Ureter (tissue), 1 donor: ENCODE measurements at places on chromosomes 12 and 14. TPM values are rescaled to one million over a fixed set of nuclear protein-coding genes. Genes with fewer than 3 reads are reported as not detected.

OR4K13 gene
- not detected for total RNA-seq

RNASE3 gene
- total RNA-seq: not detected

OLR1 gene
- total RNA-seq: 3.4 TPM

NPAS3 gene
- total RNA-seq: 2.3 TPM

LRRC9 gene
- 0.08 TPM for total RNA-seq

MYH6 gene
- total RNA-seq: not detected

CCDC175 gene
- total RNA-seq: not detected

ENDOU gene
- 0.89 TPM for total RNA-seq

RND1 gene
- 1.9 TPM for total RNA-seq

- DNase-seq: peak; percentile 51
Measured at GRCh38 chr12:51368640-51369517, 22.3 kb downstream of the GALNT6 start.

DNA sequence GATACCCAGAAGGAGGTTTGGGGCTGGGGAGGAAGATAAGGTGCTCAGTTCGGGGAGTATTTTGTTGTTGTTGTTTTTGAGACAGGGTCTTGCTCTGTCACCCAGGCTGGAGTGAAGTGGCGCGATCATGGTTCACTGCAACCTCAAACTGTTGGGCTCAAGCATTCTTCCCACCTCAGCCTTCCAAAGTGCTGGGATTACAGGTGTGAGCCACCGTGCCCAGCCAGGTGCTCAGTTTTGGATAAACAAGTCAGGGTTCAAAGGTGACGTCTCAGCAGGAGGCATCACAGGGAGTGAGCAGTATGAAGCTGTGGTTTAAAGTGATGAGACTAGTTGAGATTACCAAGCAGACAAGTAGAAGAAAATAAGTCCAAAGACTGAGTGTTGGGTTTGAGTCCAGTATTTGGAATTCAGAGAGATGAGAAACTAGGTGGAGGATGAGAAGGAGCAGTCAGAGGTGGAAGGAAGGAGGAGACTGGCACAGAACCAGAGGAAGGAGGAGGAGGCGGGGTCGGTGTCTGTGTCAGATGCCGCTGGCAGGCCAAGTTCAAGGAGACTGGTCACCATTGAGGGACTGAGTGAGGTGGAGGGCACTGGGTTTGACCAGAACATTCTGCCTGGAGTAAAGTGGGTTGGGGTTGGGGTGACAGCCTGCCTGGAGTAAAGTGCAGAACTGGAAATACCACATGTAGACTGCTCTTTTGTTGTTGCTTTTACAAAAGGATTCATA is 16.1 kb downstream of the SLC35E3 start:
- DNase-seq: no peak

- no peak for DNase-seq
Measured at GRCh38 chr12:92574911-92575570, 127.7 kb upstream of the PLEKHG7 start.

- no peak for DNase-seq
Measured at GRCh38 chr12:3520711-3521110, 29.7 kb downstream of the PRMT8 start.

DNA sequence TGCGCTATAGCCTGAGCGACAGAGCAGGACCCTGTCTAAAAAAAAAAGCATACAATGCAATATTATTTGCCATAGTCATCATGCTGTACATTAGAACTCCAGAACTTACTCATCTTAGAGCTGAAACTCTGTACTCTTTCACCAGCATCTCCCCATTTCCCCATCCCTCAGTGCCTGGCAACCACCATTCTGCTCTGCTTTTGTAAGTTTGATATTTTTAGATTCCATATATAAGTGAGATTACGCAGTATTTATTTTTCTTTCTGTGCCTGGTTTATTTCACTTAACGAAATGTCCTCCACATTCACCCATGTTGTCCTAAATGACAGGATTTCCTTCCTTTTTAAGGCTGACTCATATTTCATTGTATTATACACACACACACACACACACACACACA is 121.8 kb downstream of the BBS10 start:
- DNase-seq: no peak

DNA sequence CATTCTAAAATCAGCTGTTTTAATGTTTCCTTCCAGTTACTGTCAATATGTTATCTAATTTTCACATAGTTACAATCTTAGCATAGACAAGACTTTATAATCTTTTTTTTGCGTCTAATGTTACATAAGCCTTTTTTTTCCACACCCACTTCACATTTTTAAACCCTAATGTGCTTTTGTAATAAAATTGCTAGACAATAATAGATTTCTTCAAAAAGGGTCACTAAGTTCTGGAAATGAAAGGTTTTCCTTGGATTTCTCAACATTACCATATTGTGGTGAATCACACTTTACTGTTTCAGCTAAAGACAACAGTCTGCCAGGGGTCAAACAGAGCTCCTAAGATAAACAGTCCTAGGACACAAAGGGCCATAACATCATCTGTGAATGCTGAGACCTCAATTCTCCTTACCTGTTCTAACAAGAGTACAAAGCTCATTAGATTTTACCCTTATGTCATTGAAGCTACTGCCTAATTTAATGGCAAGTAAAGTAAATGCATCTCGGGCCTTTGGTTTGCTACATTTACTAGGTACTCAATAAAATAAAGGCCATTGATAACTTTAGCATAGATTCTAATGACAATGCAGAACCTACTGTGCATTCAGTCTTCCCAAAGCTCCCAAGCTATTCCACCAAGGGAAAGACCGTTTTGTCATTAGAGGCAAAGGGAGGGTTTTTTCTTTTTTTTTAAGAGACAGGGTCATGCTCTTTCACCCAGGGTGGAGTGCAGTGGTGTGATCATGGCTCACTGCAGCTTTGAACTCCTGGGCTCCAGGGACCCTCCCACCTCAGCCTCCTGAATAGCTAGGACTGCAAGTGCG is 111.2 kb upstream of the SLC38A2 start:
- DNase-seq: no peak

- no peak for DNase-seq
Measured at GRCh38 chr12:6158255-6158654, 33.8 kb upstream of the VWF start.

DNA sequence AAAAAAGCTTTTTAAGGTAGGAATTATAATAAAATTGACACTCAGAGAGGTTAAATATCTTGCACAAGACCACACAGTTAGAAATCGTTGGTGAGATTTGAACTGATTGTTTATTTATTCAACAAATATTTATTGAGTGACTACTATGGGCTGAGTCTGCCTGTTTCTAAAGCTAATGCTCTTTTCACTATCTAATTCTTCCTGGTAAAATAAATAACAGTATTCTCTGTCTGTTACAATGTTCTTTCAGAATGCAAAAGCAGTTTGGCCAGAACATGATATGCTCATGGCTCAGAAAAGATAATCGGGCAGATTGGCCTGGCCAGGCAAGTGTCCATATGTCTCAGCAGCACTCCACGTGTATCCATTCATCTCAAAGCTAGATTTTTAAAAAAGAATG is 82.0 kb downstream of the BTG1 start:
- DNase-seq: no peak

- DNase-seq: no peak
Measured at GRCh38 chr12:46382408-46382963, 9.9 kb upstream of the SLC38A2 start.

DNA sequence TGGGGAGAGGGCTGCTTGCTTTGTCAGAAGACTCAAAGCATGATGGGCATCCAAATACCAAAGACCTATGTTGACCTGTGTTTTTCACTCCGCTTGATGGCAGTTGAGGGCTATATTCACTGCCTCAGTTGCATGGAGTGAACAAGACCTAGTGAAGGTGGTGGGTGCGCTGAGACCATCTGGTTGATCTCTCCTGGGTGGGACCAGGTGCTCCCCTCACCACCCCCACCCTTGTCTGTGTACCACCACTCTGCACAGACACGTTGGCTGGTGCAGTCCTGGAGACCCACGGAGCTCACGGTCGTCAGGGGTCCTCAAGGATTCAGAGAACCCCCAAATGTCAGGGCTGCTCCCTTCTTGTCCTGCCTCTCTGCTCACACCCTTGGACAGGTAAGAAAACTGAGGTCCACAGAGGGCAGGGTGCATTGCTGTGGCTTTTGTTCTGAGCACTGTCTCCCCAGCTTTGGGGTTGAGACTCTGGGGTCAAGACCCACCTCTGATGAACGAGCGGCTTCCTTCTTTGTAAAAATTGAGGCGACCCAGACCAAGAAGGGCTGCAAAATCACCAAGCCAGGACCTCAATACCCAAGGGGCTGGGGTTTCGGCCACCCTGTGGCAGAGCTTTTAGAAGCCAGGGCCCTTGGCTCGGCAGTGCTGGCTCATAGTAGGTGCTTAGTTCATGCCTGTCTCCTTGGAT is 166.3 kb upstream of the RTL1 start:
- peak; percentile 31 for DNase-seq

DNA sequence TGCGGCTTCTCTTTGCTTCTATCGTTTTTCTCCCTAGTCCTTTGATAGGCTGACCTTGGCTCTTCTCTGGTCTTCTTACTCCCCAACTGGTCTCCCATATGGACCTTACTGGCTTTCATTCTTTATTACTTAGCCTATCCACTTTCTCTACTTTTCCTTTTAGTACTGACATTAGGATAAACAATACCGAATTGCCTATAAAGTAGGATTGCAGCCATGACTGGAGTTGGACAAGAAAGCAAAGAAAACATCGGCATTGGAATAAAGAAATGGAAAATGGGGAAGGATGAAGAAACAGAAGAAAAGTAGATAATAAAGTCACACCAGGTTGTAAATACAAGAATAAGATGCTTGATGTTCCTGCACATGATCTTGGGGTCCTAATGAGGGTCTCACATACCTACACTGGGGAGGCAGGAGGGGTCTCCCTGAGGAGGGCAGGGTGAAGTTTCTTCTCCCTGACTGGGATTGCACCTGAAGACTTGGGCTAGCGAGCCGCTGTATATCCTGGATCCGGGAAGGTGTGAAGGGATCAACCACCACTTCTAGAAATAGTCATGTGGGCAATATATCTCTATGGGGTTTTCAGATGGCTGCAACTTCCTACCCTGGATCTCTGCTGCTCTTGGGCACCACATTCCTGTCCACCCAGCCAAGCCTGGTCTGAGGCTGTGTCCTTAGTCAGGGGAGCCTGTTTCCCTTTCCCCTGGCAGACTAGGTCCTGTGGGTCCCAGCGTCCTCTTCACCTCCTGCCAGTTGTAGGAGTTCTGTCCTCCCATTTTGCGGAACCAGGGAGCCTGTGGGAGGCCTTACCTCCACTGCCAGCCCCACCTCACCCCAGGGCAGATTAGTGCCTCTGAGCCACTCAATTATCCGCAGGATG is 13.1 kb downstream of the NKX2-1 start:
- no peak for DNase-seq

DNA sequence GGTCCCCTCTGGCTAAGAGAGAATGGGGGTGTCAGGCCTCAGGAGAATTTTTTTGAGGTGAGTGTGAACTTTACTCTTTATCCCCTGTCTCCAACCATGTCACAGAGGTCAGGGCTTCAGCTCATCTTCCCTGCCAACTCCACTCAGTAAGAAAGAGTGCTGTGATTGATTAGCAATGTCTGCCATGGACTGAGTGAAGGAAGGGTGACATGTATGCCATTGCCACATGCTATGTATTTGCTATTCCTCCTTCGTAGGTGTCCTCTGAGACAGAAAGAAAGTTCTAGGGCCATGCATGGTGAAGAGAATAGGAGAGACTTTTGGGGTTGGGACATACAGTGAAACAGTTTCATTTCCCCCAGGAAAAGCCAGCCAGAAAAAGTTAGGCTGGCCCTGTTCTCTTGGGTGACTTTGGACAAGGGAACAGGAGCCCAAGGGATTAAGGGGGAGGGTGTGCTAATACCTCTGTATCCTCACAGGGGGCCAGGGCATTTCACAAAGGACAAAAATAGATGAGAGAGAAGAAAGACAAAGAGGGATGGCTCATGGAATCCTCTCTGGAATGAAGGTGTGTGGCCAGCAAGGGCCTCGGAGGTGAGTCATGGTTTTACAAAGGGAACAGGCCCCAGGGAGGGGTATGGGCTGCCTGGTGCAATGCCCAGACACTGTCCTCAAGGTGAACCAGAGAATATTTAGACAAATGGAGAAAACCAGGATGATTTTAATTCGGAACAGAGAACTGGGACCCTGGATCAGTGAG is 13.9 kb upstream of the MYL2 start:
- DNase-seq: no peak

GRCh38 chr14:101556131-101556530 is 5.2 kb upstream of the DIO3 start:
- no peak for DNase-seq

DNA sequence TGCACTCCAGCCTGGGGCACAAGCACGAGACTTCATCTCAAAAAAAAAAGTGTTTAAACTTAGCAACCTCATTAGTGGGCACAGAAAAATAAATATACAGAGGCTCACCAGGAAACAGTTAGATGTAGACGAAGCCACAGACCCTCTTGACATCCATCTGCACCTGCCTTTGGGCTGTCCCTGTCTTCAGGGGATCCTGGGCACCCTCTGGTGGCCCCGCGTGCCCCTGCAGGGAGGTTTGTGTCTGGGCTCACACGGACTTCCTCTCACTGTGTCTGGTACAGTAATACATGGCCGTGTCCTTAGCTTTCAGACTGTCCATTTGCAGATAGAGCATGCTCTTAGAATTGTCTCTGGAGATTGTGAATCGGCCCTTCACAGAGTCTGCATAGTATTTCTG is 916.5 kb downstream of the TMEM121 start:
- DNase-seq: no peak

- DNase-seq: no peak
Measured at GRCh38 chr14:68678471-68678870, 114.4 kb downstream of the ZFP36L1 start.

DNA sequence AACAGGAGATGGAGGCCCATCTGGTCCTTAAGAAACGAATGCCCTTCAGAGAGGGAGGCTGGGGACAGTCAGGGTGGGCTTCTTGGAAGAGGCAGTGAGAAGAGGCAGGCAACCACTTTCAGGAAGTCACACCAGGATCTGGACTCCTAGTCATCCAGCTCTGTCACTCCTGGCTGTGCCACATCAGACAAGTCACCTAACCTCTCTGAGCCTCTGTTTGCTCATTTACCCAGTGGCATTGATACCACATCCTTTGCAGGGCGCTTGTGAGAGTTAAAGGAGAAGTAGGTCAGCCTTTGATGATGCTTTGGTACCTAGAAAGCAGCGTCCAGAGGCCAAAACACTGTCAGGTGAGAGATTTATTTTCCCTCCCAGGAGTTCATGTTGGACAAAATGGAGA is 11.1 kb downstream of the CCDC197 start:
- DNase-seq: no peak

DNA sequence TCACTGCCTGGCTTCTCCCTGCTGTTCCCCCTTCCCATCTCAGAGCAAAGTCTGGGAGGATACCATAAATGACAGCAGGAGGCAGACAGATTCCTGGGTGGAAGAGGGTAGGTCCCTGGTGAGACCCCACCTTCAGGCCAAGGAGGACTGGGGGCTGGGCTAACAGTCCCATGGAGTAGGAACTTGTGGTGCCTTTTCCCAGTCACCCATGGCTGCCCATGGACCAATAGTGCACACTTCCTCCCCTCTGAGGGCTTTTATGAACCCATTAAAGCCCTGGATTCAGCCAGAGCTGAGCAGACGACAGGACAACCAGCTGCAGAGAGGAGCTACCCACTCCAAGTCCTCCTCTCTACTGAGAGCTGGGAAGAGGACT is 36.6 kb upstream of the OR5AU1 start:
- no peak for DNase-seq

DNA sequence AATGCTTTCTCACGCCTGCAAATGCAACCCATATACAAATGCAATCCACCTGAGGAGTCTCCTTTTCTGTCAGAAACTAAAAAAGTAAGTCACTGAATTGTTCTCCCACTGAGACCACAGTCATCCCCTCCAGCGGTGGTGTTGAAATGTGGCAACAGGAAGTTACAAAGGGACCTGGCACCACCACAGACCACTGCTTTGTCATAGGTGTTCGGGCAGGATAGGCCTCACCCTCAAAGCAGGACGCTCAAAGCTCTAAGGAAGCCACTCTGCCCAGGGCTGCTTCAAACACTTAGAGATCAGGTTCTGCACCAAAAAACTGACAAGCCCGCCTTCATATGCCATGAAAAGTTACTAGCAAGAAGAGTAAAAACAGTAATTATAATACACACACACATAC is 11.3 kb downstream of the PHLDA1 start:
- DNase-seq: peak; percentile 59
